GM23248 (cell line): ENCODE measurements at places on chromosomes 1 and 21.

DNA sequence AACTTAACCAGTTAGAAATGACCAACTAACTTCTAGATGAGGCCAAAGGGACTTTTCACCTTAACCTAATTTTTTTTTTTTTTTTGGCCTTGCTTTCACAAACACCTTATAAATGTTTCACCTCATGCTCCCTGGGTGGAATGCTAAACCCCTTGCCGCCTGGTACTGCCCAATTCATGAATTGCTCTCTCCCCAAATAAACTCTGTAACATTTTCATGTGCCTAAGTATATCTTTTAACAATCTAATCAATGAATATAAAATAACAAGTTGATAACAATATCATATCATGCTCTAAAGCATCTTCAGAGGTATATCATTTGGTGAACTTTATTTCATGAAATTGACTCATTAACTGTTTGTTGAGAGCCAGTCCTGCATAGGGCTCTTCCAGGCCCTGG lies 10.9 kb upstream of the CNN3 start:
- DNase-seq: no peak

- peak; percentile 71 for DNase-seq
These were observed 80.9 kb downstream of the ABCA4 start for GRCh38 chr1:94039871-94040569.

- DNase-seq: no peak
These were observed 961 bp upstream of the VCAM1 start for GRCh38 chr1:100718581-100718980.

DNA sequence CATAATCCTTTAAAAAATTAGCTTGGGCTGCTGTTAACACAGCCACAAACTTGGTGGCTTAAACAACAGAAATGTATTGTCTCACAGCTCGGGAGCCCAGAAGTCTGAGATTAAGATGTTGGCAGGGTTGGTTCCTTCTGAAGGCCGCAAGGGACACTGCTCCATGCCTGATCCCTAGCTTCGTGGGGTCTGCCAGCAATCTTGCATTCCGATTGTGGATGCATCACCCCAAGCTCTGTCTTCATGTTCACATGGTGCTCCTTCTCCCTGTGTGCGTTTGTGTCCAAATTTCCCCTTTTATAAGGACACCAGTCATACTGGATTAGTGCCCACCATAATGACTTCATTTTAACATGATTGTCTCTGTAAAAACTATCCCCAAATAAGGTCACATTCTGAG lies 5.0 kb upstream of the HHIPL2 start:
- peak; percentile 66 for DNase-seq
